ENCODE measurements at places on chromosomes 1 and 21.

GRCh38 chr1:230509281-230509977 is 83.3 kb upstream of the PGBD5 start:
- DNase-seq = no peak

DNA sequence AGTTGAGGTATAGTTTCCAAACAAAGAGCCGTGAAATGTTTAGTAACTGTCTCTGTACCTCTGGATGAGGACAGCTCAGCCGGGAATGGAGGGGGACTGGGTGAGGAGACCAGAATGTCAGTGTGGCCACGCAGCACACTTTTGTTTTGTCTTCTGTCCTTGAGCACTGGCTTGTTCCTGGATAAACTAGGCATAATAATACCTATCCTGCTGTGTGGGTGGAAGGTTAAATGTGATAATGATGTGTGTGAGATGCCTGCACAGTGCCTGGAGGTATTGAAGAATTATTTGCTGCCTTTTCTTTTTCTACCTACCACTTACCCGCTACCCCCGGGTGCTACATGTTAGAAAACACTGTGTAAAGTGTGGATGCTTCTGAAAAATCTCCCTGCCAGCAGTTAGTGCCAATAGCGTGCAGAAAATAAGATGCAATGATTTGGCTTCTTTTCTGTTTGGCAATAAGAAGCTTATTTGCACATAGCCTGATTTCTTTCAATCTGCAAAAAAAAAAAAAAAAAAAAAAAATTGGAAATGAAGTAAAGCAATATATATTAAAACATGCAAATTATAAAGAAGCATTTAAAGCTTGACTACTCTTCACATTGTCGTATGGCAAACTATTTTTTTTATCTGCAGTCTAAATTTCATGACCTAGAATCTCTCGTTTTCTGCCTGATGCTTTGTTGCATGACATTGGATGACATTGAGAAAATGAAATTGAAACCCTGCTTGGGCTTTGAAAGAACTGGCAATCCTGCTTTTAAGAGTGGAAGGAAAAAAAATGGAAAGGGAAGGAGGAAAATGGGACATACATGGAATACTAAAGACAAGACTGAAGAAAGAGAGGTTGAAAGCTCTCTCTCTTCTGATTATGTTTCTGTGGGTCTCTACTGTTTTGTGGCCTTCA is 89.5 kb downstream of the DISC1 start:
- no peak for DNase-seq

- no peak for DNase-seq
These were observed 71.8 kb upstream of the SPATA6 start for GRCh38 chr1:48543854-48544253.

DNA sequence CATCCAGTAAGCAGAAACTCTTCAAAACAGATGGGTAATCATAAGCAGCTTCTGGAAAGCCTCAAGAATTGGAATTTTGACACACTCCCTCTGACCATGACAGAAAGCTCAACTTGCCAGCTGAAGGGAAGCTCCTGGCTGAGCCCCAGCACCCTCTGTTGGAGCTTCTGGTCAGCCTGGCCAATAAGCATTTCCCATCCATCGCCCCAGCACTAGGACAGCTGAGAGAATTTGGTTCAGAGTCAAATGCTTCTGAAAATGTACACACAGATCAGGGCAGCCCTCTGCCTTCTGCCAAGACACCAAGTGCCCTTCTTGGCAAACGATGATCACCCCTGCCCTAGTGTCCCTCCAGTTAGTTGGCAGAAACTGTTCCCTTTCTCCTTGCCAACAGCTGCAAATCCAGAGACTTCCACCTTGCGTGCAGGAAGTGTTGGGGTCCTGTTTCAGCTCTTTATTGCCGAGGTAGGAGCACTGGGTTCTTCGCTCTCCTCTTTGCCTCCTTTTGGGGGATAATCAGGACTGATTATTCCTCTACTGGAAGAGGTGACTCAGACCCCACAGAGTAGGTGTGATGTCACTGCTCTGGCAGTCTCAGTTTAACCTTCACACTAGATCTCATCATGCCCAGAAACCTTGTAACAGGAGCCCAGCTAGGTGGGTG is 11.9 kb downstream of the PIGV start:
- no peak for DNase-seq

DNA sequence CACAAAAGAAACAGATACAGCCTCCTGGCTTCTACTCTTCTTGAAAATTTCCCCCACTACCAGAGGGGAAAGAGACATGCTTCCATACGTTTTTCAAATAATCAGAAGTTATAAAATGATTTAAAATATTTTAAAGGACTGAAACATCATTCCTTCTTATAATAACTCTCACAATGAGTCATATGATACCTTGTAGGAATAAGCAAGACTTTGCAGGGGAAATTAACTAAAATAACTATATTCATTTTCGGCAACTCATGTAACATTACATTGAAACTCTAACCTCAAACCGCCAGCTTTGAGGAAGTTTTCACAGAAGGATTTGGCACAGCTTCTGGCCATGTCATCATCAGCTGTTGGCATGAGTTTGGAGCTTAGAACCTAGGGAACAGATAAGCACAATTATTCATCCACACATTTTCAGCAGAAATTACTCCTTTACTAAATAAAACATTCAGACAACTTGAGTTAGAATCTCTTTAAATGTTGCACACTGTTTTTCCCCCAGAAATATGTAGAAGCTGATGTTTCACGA is 85.9 kb downstream of the USP24 start:
- no peak for DNase-seq

- no peak for DNase-seq
These were observed 135.1 kb upstream of the F3 start for GRCh38 chr1:94676686-94677085.

- DNase-seq = no peak
These were observed 73.3 kb downstream of the MRPL37 start for GRCh38 chr1:54273092-54273794.

DNA sequence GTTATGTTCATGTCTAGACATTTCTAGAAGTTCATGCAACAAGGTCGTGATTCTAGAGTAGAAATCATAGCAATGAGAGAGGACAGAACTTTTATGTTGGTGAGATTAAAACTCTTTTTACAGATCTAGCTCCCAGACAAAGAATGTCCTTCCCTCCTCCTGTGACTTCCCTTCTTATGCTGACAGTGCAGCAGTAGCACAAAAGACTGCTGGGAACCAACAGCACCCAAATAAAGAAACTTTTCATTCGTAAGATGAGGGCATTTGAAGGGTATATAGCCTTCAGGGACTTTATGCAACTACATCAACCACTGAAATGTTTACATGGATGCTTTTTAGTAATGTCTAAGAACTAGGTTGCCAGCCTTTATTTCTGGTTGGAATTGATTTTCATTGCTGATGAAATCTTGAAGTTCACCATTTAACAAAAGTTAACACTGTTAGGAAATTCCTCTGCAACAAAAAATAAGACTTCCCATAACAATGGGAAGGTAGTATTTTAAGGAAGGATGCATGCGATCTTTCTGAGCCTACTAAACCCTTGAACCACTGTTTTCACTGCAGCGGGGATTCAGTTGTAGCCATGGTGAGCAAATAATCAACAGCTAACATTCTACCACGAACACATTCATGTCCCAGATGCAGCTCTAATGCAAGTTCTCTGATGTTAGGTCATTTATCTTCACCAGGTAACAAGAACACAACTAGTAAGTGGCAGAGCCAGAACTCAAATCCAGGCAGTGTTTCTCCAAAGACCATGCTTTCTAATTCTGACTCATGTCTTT is 672.8 kb downstream of the PTPRC start:
- no peak for DNase-seq

- no peak for DNase-seq
These were observed 169.2 kb downstream of the LMX1A start for GRCh38 chr1:165187031-165188009.

DNA sequence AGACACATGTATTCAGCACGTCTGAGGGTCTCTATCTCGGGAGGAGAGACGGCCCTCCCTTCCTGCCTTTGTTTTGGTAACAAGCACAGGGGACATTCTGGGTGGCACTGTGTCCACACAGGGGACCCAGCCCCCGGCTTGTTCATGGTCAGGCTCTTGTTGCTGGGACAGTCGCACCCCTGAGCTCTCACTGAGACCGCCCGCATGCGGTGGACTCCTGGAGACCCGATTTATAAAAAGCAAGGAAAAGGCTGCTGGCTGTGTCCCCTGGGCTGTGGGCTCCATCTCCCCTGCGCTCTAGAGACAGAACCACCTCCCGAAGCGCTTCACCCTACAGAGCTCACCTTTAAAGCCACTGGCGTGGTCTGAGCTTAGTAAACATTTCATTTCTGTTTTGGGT is 103.4 kb downstream of the WDR4 start:
- DNase-seq = no peak

- DNase-seq = no peak
These were observed 70.0 kb downstream of the SCCPDH start for GRCh38 chr1:246794048-246794827.

DNA sequence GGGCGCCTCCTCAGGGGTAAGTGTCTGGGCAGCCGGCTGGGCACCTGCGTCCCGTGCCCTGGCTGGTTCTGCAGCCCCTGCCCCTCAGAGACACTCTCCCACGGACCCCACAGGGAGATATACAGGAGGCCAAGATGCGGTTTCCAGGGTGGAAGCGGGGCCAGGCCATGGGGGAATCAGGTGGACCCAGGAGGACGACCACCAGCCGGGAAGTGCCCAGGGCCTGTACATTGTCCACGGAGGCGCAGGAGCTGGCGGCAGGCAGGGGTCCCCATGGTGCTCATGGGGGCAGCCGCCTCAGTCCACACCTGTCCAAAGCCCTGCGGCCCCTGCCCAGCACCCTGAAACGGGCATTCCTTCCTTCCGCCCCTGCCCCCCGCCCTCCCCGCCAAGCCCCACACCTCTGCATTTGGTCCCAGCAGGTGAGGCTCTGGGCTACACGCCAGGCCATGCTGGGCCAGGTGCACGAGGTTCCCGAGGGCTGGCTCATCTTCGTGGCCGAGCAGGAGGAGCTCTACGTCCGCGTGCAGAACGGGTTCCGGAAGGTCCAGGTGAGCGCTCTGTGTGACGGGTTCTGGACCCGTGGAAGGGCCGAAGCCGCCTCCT is 36.7 kb downstream of the SLC19A1 start:
- no peak for DNase-seq

- no peak for DNase-seq
These were observed 1004.0 kb downstream of the KCNT2 start for GRCh38 chr1:195604287-195604686.

- DNase-seq = no peak
These were observed 14.7 kb upstream of the HYI start for GRCh38 chr1:43468414-43468813.
